NCI-H82 (cell line): ENCODE measurements at places on chromosomes 6 and 20.

GRCh38 chr20:8216375-8217200, 84.5 kb downstream of the PLCB1 start:
- no peak for DNase-seq

DNA sequence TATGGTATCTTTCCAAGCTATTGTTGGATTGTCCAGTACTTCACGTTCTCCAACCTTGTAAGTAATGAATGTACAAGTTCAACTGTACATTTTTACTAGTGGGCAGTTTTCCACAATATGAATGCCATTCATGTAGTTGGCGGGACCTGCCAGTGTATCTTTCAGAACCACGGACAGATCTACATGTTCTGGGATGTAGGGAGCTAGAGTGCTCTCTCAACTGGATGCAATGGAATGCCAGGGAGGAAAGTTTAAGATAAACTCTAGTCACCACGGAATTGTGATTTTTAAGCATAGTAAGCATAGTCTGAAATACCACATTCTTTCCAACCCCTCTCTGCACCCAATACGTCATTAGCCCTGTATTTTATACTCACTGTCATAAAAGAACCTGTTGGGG, 21.5 kb upstream of the HLA-C start:
- no peak for DNase-seq

DNA sequence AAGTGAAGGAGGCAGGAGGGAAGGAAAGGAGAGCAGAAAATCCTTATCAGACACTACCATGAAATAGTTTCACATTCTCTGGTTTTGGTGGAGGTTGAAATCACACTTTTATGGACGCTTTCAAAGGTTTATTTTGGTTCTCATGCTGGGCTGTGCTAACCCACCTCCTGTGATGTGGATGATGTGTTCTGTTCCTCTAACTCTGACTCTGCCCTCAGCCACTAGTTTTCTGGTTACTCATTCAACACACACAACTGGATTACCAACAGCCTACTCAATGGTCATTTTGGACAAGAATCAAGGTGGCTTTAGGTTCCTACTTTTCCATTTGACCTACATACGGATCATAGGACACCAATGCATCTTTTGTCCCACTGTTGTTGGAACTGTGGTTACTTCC, 522.1 kb upstream of the BTBD3 start:
- no peak for DNase-seq

DNA sequence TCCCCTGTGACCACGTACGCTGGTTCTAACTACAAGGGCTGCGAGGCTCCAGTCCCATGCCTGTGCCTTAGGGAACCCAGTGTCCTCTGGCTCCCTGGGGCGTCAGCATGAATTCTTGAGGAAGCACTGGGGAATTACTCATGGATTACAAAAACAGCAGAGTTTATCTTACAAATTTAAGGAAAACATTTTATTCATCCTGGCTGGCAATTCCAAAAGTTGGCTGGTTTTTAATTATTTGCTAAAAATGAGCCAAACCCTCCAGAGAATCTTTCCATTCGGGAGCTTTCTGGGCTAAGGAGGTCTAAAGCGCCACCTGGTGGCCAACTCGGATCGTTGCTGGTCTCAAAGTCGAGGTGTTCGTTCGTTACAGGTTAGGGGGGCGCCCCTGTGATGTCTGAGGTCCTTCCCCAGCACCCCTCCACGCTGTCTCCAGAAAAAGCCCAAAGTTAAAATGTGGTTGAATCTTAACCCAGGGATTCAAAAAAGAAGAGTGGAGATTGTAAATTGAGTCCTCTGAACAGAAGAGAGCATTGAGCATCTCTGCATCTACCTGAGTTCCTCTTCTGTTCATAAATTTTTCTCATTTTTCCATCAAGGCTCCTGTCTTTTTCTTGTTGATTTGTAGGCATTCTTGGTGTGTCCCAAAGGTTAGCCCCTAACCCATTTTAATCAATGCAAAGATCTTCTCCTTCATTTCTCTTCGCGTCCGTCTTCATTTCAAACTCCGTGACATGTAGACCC, 99.4 kb downstream of the BFSP1 start:
- DNase-seq = peak; percentile 76

GRCh38 chr20:39638731-39639130, 676.6 kb downstream of the DHX35 start:
- DNase-seq = no peak

DNA sequence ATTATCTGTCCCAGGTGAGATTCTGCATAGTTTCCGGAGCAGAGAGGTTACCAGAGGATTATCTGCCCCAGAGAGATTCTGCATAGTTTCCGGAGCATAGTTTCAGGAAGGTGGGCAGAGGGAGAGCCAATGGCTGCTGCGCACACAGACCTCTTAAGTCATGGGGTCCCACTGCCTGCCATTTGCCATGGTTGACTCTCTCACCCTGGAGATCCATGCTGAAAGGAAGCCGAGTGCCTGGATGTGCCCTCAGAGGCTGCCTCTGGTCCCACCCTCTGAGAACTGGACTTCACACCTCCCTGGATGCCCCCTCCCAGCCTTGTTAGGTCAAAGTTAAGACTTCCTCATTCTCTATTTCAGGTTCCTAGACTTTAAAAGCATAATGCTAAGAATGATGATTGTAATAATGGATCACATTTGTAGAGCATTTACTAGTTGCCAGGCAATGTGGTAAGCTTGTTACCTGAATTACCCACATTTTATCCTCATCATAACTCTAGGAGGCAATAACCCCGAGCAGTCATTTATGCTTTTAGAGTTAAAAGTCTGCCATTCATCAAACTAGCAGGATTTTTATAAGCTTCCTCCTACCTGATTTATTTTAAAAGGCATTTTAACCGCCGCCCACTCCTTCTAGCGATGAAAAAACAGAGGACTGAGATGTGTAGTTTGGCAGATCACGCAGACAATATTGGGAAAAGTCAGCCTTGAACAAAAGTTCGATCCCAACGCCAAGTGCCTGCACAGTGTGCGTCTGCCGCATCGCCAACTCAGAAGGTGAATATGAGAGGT, 11.9 kb downstream of the SERPINB9 start:
- DNase-seq = peak; percentile 25

- DNase-seq = no peak
Observed at GRCh38 chr20:47578543-47578942, 76.9 kb downstream of the NCOA3 start.

GRCh38 chr6:157219201-157220200, 103.8 kb downstream of the TMEM242 start:
- no peak for DNase-seq

GRCh38 chr6:54920628-54921027, 74.1 kb downstream of the FAM83B start:
- no peak for DNase-seq

DNA sequence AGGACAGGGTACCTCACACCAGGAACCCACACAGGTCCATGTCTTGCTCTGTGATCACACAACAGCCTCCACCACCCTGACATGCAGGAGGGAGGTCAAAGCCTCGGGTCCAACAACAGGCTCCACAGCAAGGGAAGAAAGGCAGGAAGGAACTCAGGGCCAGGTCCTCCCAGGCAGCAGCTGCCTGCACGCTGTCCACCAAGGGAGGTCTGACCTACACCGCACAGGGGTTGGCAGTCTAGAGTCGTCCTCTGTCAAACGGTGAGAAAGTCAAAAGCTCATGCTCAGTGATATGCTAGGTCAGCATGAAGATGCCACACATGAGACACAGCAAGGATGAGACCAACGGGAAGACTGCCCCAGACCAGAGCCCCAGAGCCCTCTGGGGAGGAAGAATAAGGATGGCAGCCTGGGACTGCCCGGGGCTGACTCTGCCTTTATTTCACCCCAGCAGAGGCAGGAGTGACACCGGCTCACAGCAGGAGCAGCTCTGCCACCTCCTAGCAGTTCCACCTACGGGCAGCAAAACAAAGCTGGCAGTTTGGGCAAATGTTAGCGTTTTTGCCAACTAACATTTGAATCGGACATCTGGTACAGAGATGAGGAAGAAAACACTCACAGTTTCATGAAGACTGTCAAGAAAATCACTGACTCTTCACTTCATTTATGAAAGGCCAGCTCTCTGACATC, 8.5 kb downstream of the GMEB2 start:
- DNase-seq = no peak

GRCh38 chr20:51811042-51811355, 8.7 kb upstream of the SALL4 start:
- no peak for DNase-seq

DNA sequence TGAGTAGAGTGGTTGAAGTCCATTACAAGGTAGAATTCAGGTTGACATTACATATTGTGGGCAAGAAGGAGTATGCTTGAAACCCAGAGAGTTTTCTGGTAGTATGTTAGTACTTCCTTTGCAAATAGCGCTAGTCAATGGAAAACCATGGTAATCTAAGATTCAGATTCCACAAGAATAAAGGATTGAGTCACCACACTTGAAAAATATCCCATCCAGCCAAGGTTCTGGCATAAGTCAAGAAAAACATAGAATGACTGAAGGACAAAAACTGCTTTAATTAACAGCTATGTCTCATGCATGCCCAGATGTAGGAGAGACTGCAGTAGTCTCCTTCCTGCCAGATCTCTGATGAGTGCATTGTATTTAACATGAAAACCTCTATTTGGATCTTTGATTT, 469.8 kb downstream of the BMP2 start:
- DNase-seq = no peak

DNA sequence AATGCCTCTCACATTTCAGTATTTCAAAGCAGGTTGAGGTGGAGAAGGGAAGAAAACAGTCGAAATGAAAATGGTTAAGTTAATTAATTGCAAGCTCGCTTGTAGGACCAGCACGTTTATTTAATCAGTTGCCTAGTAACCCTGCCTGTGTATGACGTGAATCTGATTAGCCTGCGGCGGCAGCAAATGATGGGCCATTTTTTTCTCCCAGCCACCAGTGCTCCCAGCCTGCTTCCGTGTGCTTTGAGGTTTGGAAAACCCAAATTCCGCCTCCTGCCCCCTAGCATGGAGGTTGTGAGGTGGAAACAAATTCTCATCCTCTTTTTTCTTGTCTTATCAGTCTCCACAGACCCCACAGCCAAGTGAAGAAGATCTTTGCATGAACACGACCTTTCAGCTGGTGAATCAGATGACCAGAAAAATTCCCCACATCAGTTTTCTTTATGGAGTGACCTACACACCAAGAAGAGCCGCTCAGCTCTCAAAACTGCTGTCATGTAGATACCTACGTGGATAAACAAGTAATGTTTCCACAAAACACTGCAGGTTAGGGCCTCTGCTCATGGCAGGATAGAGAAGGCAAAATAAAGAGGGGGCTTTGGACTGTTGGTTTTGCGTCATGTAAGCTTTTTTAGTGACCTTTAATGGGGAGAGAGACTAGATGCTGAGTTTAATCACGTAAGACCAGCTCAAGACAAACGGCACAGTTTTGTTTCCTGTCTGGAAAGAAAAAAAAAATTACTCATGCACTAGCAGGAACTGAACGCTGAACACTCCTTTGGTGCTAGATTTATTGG, 572.9 kb upstream of the NOX3 start:
- DNase-seq = peak; percentile 76

DNA sequence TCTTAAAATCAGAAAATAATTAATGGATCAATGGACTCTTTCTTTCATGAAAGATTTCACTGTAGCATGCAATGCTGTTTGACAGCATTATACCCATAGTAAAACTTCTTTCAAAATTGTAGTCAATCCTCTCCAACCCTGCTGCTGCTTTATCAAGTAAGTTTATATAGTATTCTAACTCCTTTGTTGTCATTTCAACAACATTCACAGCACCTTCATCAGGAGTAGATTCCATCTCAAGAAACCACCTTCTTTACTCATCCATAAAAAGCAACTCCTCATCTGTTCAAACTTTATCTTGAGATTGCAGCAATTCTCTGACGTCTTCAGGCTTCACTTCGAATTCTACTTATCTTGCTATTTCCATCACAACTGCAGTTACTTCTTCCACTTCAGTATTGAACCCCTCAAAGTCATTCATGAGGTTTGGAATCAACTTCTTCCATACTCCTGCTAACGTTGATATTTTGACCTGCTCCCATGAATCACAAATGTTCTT, 26.4 kb upstream of the BACH2 start:
- no peak for DNase-seq

DNA sequence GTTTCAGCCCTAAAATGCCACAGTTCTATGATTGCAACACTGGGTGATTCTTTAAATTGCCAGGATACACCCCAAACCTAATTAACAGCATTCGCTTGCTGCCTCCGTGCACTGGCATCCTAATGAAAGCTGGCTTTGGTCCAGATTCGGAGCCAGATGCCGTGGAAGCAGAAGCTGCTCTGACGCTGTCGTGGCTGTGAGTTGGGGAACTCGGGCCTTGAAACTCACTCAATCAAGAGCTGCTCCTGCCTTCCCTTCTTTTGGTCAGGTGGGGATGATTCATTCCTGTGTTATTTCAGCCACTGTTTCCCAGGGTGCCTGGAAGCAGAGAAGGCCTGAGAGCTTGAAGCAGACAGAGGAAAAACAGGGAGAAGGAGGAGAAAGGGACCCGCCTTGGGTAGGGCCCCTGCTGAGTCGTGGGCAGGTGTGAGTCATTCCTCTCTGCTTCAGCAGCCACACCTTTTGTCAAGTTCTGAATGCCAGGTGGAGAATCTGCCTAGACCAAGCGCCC, 36.2 kb upstream of the DSP start:
- peak; percentile 15 for DNase-seq

DNA sequence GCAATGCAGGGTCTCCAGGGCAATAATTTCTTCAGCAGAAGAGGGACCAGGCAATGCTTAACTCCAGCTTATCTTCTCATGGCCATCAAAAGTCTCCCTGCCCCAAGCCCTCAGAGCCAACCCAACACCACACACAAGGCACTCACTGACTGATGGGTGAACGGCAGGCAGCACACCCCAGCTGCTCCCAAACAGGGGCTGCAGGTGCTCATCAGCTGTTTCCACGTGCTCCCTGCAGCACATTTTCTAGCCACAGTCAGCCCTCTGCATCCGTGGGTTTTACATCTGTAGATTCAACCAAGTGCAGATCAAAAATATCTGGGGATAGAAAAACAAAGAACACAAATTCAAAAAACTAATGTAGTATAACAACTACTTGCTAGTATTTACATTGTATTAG, 4.0 kb upstream of the GABRR1 start:
- no peak for DNase-seq

GRCh38 chr6:6811128-6812009, 222.8 kb downstream of the LY86 start:
- DNase-seq = no peak

DNA sequence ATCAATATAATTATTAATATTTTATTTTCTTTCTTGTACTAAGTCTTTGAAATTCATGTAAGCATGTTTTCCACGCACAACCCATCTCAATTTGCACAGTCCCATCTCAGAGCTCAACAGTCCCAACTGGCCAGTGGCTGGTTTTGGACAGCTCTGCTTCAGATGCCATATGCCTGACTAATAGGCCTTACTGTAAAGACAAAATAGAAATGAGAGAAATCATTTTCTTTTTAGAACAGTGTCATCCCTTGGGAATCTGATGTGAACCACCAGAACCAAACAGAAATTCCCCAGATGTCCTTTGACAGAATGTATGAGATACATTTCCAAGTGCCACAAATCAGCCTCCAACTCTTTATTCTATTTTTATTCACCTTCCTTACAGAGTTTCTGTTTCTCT, 338.9 kb downstream of the ESR1 start:
- no peak for DNase-seq

GRCh38 chr6:33838983-33839382, 35.2 kb upstream of the MLN start:
- peak; percentile 62 for DNase-seq
